ENCODE measurements at places on chromosomes 2 and 18.

GRCh38 chr2:134745023-134745422, 26.2 kb upstream of the TMEM163 start:
- DNase-seq = no peak

- DNase-seq = no peak
Observed at GRCh38 chr18:46054956-46055837, 16.9 kb downstream of the PSTPIP2 start.

DNA sequence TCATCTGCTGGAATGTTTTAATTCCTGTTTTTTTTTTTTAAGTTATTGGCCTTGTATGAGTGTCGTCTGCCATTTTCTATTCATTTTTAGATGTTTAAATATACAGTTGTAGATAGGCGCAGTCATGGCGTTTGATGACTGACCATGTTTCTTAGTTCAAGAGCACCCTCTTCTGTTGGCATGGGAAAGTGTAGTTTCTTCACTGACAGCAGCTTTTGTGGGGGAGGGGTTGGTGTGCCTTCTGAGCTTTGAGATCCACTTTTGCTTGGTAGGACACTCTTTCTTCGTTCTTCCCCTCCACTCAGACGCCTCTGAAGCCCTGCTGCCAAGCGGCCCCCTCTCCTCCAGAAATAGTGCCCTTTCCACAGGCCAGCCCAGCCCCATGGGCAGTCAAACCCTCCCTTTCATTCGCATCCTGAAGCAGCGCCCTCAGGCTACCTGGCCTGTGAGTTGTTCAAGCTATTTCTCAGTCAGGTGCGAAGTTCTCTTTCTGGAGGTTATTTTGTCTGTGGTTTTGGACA, 492.0 kb downstream of the TNS1 start:
- peak; percentile 73 for DNase-seq

DNA sequence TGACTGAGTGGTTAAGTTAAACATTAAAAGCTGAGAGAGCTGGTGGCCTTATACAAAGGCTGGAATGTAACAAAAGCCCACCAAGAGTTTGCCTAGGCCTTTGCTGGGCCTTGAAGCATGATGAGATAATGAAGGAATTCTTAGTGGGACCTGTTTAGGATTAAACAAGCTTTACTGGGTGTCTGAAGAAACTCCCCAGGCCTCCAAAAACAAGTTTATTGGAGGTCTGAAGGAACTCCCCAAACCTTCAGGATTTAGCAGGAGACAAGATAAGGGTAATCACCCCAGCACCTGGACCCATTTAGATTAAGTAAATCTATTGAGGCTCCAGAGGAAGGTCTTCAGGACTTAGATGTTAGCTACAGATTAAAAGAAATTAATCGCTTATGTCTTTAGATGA, 18.7 kb downstream of the PCARE start:
- no peak for DNase-seq

DNA sequence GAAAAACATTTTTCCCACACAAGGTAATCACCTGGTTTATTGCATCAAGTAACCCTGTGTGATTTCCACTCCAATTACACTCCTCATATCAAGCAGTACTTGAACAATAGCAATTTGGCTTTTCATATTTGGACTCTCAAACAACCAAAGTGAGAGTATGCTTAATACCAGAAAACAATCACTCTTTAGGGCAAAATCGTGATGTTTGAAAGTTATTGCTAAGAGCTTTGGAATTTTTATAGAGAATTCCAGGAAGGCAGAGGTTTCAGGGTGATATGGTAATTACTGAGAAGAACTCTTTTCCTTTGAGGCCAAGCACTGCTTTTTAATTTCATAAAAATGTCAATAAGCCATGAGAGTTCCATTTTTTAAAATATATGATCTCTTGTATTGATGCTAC, 779.5 kb upstream of the LRRTM1 start:
- no peak for DNase-seq

DNA sequence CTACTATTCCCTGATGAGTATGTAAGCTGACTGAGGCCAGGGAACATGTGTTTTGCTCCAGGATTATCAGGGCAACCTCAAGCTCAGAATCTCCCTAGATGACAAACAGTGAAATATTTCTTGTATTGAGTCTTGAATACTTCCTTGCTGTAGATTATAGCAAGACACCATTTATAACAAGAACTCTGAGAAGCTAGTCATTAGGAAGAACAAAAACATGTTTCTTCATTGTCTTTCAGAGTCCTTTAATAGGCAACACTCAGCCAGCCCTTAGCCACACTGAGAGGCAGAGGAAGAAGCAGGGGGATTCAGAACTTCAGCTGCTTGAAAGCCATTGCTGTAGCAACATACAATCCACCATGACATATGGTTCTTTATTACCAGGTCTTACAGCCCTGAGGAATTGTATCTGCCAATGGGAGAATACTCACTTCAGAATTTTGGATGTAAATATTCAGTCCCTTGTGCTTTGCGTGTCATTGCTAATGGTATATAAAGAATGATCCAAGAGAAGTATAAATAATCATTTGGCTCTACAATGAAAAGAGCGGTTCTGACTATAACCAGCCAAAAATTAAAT, 117.5 kb upstream of the NCKAP5 start:
- DNase-seq = no peak

DNA sequence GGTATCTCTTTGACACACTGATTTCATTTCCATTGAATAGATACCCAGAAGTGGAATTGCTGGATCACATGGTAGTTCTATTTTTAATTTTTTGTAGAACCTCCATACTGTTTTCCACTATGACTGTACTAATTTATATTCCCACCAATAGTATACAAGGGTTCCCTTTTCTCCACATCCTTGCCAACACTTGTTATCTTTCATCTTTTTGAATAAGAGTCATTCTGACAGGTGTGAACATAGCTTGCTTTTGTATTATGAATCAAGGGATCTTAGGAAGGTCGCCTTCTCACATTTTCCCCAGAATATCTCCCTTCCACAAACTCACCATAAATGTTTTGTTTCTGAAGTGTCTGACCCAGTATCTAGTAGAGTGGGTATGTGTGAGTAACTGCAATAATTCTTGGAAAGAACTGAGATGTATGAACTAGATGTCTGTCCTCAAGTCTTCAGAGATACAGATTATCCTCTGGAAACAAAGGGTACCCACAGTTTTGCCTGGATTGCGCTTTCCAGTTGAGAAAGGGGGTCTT, 17.1 kb upstream of the SP3 start:
- DNase-seq = no peak

Measured in H7 (cell line).